ENCODE measurements at places on chromosomes 7 and 10.

GRCh38 chr7:114916261-114916892 lies 5.5 kb upstream of the MDFIC start:
- peak; percentile 59 for DNase-seq

DNA sequence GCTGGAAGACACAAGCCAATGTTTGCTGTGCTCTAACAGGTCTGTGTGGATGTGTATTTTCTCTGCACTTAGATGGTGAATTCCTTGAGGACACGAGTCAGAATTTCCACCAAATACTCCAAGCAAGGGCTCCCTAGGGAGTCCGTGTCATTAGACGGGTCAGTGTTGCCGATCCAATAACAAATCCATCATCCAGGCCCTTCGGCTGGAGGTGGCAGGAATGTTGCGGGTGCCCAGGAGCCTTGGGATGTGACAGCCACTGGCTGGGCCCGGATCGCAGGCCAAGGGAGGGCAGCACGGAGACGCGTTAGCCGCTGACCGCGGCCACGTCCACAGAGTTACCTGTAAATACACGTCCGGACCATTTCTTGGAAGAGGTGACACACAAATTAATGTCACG lies 186.8 kb downstream of the WDR37 start:
- DNase-seq, result no peak

DNA sequence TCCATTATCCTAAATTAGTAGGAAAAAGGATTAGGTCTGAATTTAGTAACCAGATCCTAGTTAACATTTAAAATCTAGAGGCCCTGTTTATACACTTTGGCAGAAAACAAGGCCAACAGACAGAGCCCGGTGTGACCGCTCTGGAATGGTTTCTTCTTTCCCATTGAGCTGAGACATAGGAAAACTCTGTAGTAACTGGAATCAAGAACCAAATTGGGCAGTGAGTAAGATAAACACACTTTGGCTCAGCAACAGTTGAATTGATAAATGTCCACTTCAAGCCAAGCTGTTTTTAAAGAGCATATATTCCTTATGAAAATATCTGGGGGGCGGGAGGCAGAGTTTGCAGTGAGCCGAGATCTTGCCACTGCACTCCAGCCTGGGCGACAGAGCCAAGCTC lies 343.7 kb upstream of the SEMA3A start:
- DNase-seq, result no peak

- no peak for DNase-seq
Observed at GRCh38 chr10:28903063-28903462, 225.7 kb downstream of the BAMBI start.

- DNase-seq, result no peak
Observed at GRCh38 chr7:155734445-155734809, 77.8 kb downstream of the SHH start.

DNA sequence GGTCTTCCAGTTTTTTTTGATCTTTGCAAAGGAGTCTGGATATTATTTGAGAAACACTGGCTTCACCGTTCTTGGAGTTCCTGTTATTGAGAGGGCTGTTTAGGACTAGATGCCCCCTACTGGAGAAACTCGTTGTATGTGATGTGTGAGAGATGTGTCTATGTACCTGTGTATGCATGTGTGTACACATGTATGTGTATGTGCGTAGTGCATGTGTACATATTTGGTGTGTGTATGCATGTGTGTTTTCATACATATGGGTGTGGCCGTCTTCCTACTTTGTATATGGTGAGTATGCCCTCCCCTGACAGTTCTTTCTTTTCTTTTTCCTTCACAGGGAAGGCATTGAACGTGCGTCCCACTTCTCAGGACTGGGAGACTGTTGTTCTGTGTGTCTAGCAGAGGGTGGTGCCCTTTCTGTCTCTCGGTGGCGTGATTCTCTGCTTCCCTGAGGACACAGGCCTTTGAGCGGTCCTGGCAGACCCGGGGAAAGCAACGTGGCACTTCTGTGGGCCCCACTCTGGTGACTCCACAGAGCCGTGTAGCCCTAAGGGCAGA lies 3.0 kb upstream of the CALHM3 start:
- DNase-seq, result peak; percentile 79

DNA sequence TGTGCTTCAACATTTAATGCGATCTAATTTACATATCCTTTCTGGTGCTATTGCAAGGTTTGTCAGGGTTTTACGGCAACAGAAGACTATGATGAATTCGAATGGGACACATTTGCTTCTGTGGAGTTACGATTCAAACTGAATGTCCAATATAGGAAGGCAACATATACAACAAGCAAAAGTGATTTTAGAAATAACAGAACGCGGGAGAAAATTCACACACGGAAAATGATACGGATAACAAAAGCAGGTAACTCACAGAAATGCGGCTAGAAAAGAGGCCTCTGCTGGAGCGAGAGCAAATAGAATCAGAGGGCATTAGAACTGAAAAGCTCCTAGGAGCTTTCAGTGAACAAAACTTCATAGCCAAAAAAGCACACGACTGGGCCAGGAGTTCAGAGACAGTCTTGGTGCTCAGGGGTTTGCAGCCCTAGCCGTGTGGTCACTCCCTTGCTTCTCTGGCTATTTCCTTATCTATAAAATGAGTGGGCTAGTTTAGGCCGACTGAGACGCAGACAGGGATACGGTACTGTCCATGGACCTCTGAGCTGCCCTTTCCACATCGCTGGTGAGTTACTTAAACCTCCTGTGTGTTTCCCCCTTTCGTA lies 557 bp upstream of the TAX1BP1 start:
- DNase-seq, result no peak

DNA sequence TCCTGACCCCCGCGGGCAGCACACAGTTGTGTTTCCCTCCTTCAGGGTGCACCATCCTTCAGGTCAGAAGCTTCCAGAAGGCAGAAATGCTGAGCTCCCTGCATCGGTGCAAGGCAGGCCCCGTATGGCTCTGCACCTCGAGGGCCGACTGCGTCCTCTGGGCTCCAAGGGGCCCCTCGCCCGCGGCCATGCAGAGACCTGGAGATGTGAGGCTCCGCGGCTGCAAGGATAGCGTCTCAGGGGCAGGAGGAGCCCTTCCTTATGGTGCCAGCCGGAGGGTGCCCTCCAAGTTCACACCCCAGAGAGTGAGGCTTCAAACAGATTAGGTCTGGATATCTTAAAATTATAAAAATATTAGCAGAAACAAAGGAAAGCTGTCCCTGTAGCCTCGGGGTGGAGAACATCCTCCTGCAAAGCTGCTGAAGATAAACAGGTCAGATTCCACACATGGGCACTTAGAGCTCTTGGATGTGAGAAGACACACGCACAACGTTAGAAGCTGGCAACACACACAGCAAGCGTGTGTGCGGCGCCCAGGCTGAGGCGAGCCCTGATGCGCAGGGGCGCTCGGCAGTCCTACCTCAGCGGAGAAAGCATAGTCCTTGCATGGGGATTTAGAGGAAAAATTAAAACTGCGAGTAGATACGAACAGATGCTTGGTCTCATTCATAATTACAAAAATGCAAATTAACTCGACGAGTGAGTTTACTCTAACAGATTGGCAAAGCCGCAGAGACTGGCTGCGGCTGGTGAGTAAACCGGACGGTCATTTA lies 20.4 kb downstream of the KNDC1 start:
- no peak for DNase-seq

DNA sequence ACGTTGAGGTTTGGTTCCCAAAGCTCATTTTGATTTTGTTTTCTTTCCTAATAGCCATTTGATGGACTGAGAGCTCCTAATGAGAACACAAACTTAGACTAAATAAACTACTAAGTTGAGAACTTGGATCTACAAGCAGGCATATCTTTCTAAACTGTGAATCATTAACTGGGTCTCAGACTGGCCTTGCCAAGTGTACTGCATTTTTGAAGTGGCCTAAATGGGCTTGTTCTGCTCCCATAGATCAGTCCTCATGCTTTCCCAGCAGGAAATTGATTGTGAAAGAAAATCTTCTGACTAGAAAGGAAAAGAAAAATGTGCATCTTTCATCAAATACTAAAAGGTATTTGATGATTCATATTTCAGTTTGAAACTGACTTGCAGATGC lies 46.7 kb upstream of the RBM33 start:
- no peak for DNase-seq

DNA sequence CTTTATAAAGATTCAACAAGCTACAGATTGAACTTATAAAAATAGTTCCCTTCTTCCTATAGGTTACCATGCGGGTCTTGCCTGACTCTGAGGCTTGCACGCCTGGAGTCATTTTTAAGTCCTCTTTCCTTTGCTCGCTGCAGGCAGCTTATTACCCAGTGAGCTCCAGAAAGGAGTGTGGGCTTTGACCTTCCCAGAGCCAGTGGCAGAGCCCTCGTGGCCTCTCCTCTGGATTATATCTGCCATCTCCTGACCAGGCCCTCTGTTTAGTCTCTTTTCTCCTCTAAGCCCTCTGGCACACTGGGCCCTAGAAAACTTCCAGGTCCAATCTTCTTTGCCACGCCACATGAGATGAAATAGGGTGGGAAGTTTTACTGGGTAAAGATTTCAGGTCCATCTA lies 39.9 kb upstream of the EZH2 start:
- no peak for DNase-seq

GRCh38 chr7:90178679-90179278 lies 24.5 kb downstream of the STEAP1 start:
- DNase-seq, result peak; percentile 29

GRCh38 chr10:122678266-122678665 lies 21.4 kb downstream of the C10orf120 start:
- no peak for DNase-seq

- DNase-seq, result no peak
Observed at GRCh38 chr7:12093365-12093764, 117.7 kb upstream of the TMEM106B start.

DNA sequence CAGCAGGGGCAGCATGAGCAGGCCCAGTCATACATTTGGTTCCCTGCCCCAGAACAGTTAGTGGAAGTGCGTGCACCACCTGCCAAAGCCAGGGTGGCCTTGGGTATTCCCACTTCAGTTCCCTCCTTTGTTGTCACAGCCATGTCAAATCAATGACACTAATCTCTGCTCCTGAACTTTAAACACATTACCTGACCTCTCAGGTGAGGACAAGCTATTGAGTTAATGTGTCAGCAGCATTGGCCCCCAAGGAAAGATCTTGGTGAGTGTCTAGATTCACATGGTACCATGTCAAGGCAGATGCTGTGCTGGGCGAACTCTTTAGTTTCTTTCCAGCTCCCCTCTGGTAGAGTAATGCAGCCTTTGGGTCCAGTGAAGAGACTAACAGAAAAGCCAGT lies 2.1 kb downstream of the CYP3A5 start:
- DNase-seq, result no peak

DNA sequence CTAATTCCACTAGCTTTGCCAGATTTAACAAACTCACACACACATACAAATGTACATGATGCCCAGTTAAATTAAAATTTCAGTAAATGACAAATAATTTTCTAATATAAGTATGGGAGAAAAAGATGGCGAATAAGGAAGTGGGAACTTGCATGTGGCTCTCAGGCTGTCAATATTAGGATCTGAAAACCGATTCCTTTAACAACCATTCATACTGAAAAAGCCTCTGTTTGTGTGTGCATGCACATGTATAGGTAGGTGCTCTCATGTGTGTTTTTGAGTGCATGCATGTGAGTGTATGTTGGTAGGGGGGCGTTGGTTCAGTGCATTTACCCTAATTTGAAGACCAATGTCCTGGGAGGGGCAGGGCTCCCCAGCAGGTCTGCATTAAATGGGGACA lies 125.3 kb downstream of the HTR7 start:
- DNase-seq, result no peak

- DNase-seq, result no peak
Observed at GRCh38 chr7:105021352-105021751, 7.3 kb downstream of the KMT2E start.

GRCh38 chr7:70951271-70951962 lies 180.5 kb upstream of the GALNT17 start:
- no peak for DNase-seq

DNA sequence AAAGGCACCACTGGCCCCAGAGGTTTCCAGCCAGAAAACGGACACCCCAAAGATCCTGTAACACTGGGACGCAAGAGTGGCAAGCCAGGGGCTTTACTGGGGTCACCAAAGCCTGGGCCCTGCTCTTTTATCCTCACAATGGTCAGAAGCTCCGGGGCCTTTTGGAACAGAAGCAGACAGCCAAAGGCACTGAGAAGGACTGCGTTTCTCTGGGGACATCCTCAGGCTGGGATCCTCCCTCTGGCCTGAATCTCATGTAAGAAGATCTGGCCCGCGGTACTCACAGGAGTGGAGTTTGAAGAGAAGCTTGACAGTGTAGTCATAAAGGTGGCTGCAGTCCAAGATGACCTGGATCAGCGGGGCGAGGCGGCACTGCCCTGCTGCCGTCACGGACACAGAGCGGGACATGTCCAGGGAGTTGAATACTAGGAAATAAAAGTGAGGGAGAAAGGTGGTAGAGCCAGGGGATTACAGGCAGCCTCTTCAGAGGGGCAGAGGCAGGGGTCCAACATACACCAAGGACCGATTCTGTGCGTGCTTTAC lies 81.4 kb downstream of the SPDYE5 start:
- no peak for DNase-seq

DNA sequence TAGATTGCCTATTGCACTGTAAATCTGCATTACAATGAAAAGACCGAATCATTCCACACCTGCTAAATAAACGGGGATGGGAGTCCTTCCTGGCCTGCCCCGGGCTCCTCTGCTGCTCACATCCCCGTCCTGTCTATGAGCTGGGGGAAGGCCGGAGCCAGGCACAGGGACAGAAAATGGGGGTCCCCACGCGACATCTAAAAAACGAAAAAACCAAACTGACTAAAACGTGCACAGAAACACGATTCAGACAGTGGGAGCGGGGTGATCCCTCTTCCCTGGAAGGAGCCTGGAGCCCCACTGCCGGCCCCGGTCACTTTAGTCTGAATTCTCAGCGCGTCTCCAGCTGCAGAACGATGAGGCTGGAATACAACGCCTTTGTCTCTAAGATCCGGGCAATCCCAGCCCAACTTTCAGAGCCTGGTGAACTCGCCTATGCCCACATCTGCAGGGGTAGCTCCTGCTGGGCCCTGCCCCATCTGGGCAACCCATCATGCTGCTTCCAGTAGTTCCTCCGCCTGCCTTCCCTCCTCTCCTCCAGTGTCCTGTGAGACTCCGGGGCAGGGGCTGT lies 78.0 kb downstream of the ADARB2 start:
- DNase-seq, result no peak

DNA sequence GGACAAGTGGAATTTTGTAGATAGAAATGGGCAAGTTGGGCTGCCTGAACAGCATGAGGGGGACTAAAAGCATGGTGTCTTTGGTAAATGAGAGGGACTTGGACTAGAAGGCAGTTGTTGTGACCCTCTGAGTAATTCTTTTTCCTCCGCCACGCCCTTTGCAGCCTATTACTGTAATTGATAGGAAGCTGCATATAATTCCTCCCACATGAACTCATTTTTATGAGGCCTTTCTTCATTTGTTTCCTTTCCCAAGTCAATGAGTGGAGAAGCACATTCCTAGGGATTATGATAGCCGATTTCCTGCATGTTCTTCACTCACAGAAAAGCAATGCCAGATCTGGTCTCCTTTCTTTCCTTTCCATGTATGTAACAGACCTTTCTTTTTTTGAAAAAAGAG lies 27.7 kb downstream of the ZSCAN25 start:
- DNase-seq, result no peak

Measured in GM20000 (cell line).